ENCODE measurements at places on chromosomes 3 and 15.
A peak's percentile ranks its signal among the peaks of the same experiment; 100 is the strongest.

GRCh38 chr15:32729700-32730395 is 12.0 kb downstream of the GREM1 start:
- DNase-seq = no peak

DNA sequence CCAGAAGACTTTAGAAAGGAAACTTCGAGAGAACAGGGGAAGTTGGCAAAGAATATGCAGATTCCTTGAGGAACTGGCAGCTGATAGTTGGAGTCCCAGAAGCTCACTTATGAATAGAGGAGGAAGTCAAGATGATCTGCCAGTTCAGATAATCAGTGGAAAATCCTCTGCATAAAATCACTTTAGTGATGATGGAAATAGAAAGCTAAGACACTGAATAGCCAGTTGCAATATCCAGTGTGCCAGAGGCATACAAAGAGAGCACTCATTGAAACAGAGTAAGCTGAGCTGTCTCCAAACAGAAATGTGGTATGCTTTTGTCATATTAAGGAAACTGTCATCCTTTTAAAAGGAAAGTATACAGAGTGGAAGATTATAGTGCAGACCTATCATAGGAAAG is 1207.6 kb downstream of the OTOL1 start:
- no peak for DNase-seq

GRCh38 chr15:89085289-89085926 is 2.8 kb upstream of the ABHD2 start:
- no peak for DNase-seq

GRCh38 chr3:151925419-151925818 is 52.0 kb downstream of the SUCNR1 start:
- no peak for DNase-seq

DNA sequence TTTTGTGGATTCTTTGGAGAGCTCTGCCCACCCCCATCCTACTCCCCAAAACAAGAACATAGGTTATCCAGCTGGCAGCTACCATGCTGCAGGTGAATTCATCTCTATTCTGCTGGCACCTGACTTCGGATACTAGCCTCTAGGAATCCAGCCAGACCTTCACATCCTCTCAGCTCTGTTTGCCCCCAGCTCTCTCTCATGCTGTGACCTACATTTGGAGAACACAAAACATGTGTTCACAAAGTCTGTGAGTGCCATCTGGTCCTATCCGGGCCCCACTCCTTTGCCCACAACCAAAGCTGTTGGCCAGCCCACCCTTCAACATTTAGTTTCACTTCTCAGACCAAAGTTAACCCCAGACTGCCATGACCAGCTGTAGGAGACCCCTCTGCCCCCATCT is 89.4 kb upstream of the C3orf80 start:
- no peak for DNase-seq

GRCh38 chr15:75025548-75026260 is 2.3 kb downstream of the PPCDC start:
- DNase-seq = no peak

DNA sequence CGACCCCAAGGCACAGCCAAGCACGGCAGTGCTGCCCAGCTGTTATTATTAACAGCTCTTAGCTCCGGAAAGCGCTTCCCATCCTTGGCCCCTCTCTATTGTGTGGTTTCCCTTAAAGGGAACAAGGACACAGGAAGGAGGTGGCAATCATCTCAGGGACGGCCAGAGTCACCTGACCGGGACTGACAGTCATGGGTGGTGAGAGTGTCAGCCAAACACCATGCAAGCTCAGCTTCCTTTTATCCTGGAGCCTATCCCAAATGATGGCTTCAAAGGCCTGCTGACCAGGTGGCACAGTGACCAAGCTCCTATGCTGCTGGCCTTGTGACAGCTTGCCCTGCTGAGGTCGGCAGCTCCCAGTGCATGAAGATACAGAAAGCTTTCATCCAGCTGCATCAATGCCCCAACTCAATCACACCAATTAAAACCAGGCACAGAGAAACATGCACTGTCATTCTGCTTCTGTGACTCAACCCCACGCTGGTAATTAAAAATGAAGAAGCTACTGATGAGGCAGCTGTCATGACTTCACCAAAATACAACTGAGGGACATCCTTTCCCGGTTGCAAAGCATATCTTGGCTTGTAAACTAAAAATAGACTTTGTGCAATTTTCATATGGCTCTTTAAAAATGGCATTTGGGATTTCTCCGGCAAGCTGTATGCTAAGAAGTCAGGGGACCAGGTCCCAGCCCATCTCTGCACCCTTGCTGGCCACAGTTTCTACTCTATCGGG is 34.0 kb downstream of the PCSK6 start:
- peak; percentile 85 for DNase-seq

DNA sequence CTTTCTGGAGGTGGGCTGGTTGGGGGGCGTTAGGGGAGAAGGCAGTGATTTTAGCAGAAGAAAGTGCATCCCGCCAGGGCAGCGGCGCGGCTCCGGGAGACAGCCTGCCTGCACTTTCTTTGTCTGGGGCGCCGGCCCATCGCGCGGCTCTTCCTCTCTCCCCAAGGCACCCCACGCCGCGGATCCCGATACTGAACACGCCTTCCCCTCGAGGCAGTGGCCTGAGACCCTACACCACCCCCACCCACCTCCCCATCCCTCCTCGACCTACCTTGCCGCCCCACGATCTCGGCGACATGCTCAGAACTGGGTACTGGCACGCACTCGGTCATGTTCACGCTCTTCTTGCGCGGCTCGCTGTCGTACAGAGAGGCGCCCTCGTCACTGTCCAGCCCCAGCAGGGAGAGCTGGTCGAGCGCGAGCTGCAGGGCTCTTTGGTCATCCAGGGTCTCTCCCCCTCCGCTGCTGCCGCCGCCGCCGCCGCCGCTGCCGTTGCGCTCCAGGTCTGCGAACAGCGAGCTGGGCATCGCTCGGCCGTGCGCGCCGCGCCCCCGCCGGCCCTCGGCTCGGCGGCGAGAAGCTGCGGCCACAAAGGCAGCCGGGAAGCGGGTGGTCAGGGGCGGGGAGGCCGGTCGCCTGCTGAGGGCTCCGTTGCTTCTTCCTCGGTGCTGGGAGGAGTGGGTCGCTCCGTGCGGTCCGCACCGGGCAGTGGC is 483 bp downstream of the MEX3B start:
- peak; percentile 49 for DNase-seq

- no peak for DNase-seq
These were observed 169.0 kb downstream of the PGPEP1L start for GRCh38 chr15:98838387-98839259.

- peak; percentile 61 for DNase-seq
These were observed 1108.3 kb downstream of the ROBO1 start for GRCh38 chr3:78659386-78659987.

GRCh38 chr3:48748754-48749153 is 31.7 kb upstream of the IP6K2 start:
- DNase-seq = peak; percentile 89

DNA sequence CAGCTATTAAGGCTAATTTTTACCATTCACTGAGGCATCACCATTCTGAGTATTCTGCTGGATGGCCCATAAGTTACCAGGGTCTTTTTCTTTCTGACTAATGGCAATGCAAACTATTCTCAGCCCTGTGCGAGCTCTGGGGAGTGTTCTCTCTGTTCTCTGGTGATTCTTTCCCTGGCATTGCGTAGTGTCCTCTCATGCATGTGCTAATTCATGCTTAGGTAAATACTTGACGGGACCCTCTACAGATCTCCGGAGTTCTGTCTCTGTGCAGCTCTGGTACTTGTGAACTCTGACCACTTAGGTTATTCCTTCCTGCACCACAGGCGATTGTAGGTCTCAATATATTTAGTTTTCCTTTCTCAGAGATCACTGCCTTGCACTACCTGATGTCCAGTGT is 34.8 kb downstream of the UBE2E1 start:
- no peak for DNase-seq

- no peak for DNase-seq
These were observed 20.8 kb downstream of the AKAP13 start for GRCh38 chr15:85401108-85401774.

DNA sequence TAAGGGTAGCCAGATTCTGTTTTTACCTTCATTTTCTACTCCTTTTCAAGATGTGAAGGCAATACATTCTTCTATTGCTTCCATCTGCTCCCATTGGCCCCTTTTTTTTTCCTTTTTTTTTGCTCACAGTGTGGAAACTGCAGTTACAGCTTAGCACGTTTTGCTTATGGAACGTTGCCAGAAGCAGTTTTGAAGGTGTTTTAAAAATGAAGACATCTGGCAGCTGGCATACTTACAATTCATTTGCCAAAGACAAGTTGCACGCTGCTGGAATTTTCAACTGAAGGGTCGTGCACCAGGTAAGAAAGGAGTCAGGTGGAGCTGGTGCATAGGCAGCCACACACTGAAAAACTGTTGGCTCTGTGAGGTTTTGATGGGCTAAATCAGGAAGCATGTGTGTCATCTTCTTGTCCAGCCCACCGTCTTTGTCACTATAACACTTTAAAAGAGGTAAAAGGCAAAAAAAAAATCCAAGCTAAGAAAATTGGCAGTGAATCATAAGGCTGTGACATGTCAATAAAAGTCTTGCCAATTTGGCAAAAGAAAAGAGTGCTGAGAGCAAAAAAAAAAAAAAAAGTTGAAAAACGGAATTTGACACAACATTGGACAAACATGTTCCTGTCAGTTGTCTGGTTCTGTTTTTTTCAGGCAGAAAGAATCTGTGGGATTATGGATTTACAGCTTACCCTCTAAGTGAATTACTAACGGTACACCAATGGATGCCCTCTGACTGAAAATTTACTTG is 225.4 kb upstream of the SOX2 start:
- DNase-seq = no peak

DNA sequence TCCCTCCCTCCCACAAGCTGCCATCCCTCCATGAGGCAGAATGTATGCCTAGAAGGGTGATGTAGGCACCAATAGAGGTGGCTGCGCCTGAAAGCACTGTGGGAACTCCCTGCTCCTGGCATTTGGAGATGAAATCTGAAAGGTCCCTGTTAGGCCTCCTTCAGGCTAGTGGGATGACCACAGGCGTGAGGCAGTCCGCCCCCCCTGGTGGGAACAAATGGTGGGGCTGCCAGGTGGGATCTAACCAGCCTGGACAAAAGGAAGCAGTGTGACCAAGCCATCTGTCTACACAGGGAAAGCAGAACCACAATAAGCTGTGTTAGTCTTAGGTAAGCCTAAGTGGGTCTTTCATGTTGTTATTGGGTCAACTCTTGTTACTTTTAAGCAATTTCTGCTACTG is 25.3 kb downstream of the IL5RA start:
- no peak for DNase-seq

DNA sequence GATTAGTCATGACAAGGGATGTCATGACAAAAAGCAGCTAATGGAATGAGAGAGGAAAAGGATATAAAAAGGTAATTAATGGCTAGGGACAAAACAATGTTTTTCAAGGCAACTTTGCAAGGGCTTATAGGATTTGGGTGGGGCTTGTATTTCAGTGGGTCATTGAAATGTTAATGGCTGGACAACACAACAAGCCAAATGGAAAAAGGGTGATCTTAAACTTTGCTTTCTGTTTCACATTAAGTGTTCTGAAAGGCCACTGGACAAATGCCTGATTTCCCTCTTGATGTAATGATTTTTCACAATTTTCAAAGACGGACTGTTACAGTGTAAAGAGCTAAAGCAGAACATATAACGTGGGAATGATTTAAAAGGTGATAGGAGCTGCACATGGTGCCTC is 345.0 kb downstream of the TUSC7 start:
- DNase-seq = peak; percentile 43

DNA sequence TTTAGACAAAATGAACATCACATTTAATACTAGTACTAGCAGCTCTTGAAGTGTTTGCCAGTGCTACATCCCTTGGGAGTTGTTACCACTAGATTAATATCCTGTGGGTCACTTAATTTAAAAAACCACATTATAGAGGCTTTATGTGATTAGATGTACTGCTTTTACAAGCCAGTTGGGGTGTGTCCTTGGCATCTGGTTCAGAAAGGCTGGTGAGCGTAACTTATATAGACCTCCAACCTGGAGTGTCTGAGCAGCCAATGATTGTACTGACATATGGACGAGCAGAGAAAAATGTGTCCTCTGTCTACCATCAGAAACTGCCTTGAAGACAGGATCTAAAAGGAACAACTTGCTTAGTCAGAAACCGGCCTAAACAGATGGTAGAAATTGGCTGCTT is 306.2 kb upstream of the ATP11B start:
- DNase-seq = no peak

- DNase-seq = peak; percentile 92
These were observed 3.0 kb upstream of the RYK start for GRCh38 chr3:134253475-134254226.

GRCh38 chr15:28959326-28959725 is 73.6 kb downstream of the APBA2 start:
- DNase-seq = no peak

DNA sequence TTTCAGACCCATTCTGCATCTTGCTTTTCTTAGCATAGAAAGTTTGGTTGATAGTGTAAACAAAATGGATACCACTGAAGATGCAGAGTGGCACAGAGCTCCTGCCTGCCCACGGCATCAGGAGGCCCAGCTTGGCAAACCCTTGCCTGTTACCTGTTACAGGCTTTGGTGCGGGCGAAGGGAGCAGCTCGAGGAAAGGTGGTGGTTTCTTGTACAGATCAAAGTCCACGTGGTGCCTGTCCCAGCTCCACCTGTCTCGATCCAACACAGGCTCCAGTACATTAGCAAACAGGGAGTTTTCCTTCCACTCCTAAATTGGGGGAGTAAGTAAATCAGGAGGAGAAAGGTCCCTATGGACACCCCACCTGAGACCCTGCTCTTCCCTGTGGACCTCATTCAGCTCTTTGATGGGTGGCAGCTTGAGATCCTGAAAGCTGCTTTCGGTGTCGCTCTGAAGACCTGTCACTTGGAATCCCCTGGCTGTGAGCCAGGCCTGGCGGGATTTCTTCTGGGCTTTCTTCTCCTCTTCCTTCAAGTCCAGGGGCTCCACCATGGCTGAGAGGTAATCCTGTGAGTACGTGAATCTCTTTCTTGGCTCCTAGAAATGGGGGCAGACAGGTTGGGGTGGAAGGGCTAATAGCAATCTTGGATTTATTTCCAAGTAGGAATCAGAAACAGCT is 35.7 kb downstream of the ACAD9 start:
- DNase-seq = no peak

GRCh38 chr3:12782172-12782815 is 14.2 kb upstream of the CAND2 start:
- DNase-seq = peak; percentile 26

Measured in suppressor macrophage treated with lipopolysaccharide for 1 hour (primary cell).